ENCODE measurements at places on chromosomes 1 and 21.

DNA sequence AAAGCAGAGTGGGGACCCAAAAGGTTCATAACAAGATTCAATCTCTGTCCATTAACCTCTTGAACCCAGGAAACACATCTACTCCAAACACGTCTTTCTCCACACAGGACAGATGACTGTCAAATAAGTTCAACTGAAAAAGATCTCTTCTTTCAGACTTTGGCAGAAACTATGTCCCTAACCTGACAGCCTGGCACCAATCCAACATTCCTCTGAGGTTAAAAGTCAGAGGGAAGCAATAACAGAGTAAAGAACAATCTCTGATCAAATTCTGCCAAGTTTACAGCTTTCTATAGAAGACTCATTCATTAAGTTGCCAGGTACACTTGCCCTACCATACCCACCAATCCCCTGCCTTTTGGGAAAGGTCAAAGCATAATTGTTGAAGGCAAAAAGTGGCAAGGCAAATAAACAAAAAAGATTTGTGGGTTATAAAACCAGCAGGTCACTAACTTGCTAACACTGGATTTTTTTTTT is 31.9 kb downstream of the OTUD7B start:
- DNase-seq: no peak

DNA sequence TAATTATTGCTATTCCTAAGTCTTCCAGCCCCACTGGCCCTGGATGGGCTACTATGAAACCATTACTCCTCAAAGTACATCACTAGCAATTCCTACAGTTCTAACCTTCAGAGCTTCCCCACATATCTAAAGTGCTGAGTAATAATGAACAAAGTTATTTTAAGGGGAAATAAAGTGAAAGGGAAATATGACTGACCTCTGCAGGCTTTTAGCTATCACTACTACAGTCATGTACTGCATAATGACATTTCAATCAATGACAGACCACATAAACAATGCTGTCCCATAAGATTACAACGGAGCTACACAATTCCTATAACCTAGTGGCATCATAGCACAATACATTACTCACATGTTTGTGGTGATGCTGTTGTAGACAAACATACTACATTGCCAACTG is 32.5 kb upstream of the ASPM start:
- DNase-seq: peak; percentile 29

- DNase-seq: no peak
These were observed 46.3 kb upstream of the TARBP1 start for GRCh38 chr1:234525099-234525799.

- no peak for DNase-seq
These were observed 114.0 kb downstream of the PPP1R12B start for GRCh38 chr1:202462342-202463076.

DNA sequence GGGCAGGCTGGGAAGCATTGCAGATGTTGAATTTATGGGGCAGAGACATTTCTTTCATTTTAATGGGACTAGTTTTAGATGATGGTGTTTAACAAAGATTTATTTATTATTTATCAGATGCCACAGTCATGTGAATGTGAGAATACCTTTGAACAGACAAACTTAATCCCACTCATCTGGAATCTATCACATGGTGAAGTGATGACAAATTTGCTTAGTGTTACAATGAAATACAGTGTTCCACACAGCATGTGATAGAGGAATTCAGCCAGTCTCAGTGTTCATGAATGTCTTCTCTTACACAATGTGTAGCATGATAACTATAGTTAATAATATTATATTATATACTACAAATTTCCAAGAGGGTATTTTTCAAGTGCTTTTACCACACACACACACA is 1361.7 kb upstream of the B3GALT2 start:
- no peak for DNase-seq

- DNase-seq: no peak
These were observed 94.4 kb downstream of the RAVER2 start for GRCh38 chr1:64839261-64839660.

DNA sequence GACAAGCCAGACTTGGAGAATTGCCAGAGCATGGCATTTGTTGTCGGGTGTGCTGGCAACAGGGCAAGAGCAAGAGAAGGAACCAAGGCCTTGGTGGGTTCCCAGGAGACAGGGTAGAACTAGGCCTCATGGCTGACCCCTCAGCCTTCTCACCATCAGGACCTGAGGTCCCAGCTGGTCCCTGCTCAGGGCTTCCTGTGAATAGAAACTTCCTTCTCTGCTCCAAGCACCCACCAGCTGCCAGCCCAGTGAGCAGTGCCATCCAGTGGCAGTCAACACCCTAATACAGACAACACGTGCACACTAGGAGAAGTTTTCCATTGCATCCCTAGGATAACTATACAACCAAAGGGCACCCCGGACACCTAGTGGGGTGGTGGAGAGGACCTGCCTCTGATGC is 22.8 kb downstream of the S100A6 start:
- DNase-seq: no peak

- no peak for DNase-seq
These were observed 88.9 kb downstream of the PGBD5 start for GRCh38 chr1:230337266-230337665.

DNA sequence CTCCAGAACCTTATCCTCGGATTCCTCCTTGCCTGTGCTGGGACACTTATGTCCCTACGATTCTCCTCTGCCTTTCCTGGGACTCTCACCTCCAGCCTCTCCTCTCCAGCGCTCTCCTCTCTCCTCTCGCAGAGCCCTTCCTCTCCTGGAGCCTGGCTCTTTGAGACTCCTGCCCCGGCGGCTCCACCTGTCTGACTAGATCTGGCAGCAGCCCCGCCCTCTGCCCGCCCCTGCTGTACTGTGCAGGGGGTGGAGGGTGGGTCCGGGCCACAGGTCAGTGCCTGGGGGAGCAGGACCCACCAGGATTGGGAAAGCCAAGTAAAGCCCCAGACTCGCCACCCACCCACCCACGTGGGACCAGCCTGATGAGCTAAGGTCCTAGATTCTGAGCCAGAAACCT is 1.6 kb downstream of the ELOVL1 start:
- no peak for DNase-seq

GRCh38 chr1:3573500-3573899 is 37.8 kb downstream of the MEGF6 start:
- DNase-seq: no peak

GRCh38 chr1:150562446-150563339 is 13.5 kb downstream of the ADAMTSL4 start:
- DNase-seq: peak; percentile 97

DNA sequence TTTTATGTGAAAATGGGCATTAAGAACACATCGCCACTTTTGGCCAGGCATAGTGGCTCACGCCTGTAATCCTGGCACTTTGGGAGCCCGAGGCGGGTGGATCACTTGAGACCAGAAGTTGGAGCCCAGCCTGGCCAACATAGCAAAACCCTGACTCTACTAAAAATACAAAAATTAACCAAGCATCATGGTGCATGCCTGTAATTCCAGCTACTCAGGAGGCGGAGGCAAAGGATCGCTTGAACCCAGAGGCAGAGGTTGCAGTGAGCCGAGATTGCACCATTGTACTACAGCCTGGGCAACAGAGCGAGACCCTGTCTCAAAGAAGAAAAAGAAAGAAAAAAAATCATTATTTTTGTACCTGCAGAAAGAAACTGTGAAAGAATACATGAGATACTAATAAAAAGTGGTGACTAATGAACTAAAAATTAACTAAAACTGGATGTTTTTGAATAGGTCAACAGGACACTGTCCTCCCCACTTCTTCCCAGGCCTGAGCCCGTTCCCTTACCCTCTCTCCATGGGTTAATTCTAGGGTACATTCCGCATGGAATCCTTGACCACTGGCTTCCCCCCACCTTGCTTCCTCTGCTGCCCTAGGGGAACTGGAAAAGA is 8.3 kb upstream of the TINAGL1 start:
- no peak for DNase-seq

- DNase-seq: peak; percentile 75
These were observed 182.6 kb downstream of the VAV3 start for GRCh38 chr1:107782217-107782845.

GRCh38 chr1:2215329-2215728 is 12.8 kb upstream of the SKI start:
- no peak for DNase-seq

DNA sequence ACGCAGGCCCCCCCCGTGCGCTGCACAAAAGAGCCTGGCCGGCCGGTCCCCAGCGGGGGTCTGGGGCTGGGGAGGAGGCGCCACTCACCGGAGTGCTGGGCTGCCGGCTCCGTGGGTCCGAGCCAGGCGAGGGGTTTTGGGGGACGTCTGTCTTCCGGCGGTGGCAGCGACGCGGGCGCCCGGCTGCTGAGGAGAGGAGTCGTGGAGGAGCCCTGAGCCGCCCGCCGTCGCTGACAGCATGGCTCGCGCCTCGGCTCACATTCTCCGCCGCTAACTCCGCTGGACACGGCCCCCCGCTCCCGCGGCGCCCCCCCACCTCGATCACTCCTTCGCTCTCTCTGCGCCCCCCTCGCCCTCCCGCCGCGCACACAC is 649 bp downstream of the AHDC1 start:
- DNase-seq: peak; percentile 59

DNA sequence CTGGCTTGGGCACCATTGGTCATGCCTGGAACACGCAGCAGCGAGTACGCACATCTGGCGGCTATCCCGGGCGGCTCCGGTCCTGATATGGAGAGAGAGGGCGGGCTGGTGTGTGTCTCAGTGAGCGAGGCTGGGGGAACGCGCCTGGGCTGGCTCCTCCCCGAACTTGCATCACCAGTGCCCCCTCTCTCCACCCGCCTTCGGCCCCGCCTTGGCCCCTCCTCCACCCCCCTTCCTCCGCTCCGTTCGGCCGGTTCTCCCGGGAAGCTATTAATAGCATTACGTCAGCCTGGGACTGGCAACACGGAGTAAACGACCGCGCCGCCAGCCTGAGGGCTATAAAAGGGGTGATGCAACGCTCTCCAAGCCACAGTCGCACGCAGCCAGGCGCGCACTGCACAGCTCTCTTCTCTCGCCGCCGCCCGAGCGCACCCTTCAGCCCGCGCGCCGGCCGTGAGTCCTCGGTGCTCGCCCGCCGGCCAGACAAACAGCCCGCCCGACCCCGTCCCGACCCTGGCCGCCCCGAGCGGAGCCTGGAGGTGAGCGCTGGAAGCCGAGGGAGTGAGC is at the start of gene ATF3:
ATF3 (plus strand) TSS at position 370 of the 567 bp plus-strand sequence. CDS start 6,261 bp downstream, outside the sequence.
- peak; percentile 92 for DNase-seq

DNA sequence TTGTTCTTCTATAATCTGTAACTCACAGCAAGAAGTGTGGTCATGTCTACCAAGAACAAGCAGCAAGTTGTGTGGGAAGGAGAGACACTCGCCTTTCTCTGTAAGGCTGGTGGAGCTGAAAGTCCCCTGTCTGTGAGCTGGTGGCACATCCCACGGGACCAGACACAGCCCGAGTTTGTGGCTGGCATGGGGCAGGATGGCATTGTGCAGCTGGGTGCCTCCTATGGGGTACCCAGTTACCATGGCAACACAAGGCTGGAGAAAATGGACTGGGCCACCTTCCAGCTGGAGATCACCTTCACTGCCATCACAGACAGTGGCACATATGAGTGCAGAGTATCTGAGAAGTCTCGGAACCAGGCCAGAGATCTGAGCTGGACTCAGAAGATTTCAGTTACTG is 15.5 kb downstream of the CD101 start:
- DNase-seq: no peak

DNA sequence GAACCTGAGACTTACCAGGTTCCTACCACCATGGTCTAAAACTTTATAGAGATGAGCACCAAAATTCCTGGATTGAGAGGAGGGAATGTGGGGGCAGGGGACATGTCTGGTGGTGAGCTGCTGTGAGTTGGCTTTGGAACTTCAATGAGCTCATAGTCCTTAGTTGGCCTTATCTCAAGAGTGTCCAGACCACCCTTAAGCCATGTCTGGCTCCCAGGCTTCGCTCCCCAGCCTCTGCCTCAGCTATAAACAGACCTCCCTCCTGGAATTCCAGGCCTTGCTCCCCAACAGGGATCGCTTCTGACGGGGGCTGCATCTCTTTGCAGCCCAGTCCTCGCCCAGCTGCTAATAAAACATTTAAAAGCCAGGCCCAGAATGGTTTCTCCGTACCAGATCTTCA is 19.5 kb downstream of the ATF3 start:
- no peak for DNase-seq

- DNase-seq: peak; percentile 28
These were observed 16.4 kb downstream of the WNT4 start for GRCh38 chr1:22126531-22126930.

- no peak for DNase-seq
These were observed 78.7 kb downstream of the GREM2 start for GRCh38 chr1:240533154-240533780.

GRCh38 chr1:195849180-195849579 is 759.1 kb downstream of the KCNT2 start:
- no peak for DNase-seq

GRCh38 chr1:159791461-159791860 is 10.7 kb downstream of the DUSP23 start:
- DNase-seq: no peak

DNA sequence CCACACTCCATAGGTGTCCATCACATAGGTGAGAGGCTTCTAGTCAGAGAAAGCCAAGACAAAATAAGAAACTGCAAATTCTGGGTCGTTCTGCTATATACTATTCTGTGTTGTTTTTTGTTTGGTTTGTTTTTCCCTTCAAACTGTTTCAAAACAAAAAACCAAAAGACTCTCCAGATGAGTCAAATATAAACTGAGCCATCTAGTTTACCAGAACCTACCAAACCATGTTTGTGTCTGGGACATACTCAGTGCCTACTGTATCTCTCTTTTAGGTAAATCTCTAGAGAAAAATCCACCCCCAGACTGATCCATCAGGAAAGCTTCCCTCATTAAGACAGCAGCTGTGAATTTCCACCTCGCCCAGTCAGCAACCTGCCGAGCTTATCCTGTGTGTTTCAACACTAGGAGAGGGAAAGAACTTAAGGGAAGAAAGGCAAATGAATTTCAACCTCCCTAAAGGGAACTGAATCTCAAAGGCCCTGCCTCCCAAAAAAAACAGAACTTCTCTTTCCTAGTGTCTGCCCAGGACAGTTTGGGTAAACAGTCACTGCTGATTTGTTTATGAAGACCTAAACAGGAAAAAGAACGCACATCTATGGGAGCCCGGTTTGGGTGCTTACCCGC is 17.2 kb downstream of the PPT1 start:
- no peak for DNase-seq

DNA sequence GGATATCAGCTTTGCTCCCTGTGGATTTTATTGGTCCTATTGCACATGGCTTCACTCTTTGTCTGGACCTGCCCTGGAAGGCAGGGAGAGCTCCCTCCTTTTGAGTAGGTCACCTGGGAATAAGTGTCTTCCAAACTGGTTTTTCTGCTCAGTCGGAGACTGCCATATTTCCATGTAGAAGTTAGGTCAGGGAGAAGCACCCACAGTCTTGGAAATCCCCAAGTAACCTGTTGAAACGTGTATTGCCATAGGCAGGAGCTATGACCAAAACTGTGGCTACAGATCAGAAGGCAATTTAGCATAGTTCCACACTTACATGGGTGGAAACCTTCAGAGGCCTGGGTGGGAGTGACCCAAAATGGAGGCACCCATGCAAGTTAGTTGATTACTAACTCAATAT is 3.5 kb upstream of the GNG12 start:
- DNase-seq: no peak

All from NAMALWA (cell line).